ENCODE measurements at places on chromosomes 7 and 10.

GRCh38 chr10:11164803-11165590 is 147.3 kb downstream of the CELF2 start:
- no peak for DNase-seq

- no peak for DNase-seq
These were observed 22.9 kb downstream of the PDGFA start for GRCh38 chr7:496528-497295.

- DNase-seq, result no peak
These were observed 734 bp downstream of the PCLO start for GRCh38 chr7:83161899-83162401.

DNA sequence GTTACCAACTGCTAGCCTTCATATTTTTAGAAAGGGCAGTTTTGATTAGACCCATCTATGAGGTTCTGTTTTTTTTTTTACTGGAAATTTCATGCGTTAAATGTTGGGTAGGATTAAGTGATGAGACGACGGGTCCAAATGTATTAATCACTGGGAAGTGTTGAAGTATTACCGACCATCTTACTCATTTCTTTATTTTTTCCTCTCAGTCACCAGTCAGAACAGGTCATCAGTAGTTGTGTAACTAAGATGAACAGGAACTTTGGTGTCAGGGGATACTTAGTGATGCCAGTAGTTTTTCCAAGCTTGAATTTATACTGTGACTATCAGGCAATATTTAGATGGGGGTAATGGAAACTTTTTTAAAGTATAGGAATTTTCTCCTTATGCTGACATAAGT is 14.2 kb downstream of the TFAM start:
- no peak for DNase-seq

DNA sequence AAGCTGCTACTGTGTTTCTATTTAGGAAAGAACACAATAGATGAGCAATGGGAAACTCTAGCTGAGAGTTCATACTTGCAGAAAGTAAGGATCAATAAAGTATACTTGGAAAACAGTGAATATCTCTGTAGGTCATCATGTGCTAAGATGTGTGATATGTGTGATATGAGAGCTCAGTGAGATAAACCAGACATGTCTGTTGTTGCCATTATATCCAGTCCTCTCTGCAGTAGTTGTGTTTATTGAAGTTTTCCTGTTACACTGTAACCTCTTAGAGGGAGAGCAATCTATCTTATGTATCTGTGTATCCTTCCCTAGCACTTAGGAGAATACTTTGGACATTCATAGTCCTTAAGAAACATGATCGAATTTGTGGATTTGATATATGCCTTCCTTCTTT is 19.1 kb downstream of the TRUB1 start:
- no peak for DNase-seq

GRCh38 chr7:155395176-155395797 is 62.6 kb upstream of the EN2 start:
- no peak for DNase-seq

DNA sequence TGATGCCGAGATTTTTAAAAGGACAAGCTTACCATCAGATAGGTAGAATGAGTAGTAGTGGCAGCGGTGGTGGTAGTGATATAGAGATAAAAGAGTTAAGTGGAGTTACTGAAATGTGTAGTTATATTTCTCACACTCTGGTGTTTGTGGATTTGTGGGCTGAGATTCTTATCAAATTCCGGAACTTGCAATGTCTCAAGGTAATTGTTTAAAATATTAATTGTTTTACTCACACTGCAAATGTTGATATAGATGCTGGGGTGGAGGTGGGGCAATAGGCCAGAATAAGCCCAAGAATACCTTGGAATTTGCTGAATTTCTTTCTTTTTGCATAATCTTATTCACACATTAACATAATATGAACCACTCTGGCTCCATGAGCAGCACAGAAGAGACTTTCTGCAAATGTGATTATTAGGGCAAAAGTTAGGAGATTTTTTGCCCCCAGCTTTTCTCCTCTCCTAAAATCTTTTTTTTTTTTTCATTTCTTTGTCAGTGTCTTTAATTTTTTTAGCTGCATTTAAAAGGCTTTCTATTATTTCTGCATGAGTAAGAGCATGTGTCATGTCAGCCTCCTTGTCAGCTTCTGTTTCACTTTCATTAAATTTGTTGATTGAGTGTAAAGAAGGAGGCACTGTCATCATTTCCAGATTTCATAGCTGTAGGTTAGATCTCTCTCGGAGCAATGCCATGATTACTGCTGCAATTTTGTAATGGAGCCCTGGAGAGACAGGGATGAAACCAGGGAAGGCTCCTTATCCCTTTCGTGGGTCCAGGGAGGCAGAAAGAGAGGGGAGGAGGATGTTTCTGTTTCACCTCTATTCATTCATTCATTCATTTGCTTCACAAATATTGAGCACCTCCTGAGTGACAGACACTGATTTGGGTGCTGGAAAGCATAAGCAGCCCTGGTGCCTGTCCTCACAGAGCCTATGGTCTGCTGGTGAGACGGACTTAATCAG is 13.1 kb upstream of the SGMS1 start:
- DNase-seq, result no peak

DNA sequence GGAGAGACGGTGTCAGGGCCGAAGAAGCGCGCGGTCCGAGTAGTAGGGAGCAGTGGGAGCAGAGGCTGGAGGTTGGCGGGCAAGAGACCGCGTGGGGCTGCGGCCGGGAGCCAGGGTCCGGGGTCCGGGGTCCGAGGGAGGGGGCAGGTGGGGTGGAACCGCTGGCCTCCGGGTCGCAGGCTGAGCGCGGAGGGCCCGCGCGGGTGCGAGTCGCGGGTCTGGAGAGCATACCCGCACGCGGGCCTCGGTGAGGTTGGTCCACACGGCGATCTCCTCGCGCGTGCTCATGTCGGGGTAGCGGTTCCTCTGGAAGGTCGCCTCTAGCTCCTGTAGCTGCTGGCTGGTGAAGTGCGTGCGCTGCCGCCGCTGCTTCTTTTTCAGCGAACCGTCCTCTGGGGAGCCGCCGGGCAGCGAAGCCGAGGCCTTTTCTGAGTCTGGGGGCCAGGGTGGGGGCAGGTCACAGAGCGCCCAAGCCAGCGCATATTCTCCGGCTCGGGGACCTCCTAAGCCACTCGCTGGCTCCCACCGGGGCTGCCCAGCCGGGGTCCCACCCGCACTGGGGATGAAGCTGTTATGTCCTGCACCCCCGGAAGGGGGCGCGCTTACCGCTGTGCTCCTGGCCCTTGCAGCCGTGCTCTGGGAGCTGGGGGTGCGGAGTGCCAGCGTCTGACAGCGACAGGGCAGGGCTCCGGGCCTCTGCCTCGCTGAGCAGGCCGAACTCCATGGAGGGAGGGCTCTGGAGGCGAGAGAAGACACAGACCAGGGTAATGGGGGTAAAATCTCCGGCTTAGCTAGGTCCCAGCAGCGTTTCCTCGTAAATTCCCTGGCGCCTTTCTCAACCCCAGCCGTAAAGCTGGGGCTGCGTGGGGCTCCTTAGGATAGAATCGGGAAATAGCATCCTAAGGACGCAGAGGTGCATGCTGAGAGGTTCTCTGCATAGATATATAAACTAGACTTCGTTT is 5.5 kb downstream of the ELOVL3 start:
- no peak for DNase-seq

DNA sequence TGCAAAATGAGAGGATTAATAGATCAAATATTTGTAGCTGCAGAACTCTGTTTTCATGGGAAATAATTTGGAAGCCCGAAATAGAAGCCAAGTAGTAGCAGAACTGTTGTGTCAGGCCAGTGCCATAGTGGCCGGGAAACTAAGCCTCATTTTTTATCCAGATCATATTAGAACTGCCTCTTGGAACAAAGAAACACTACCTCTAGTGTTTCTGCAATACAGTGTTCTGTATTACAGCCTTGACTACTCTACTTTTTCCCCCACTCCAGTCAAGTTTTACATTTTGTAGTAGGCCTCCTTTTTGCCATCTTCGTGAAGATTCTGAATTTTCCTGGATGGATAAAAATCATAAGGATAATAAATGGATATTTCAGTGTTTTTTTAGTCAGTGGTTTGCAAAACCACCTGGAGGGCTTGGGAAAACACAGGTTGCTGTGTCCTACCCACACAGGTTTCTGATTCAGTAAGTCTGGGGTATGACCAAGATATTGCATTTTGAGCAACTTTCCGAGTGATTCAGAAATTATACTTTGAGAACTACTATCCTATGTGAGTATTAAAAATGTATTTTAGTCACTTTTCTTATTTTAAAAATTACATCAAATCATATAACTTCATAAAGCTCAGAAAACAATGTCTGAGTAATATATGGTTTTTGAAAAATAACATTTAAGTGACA is 326.2 kb upstream of the KAT6B start:
- DNase-seq, result no peak

Measured in HS-27A (cell line).